A549 treated with dexamethasone at 1 μM for 4 hours (cell line): ENCODE measurements at places on chromosomes 4 and X. TPM values are rescaled to one million over a fixed set of nuclear protein-coding genes. Genes with fewer than 3 reads are reported as not detected.

NEK1 gene
- total RNA-seq, result 2.6 to 3.3 TPM (median 3.0 TPM) in 5 replicates

LRAT gene
- 0.07 to 0.11 TPM (median 0.08 TPM) in 3 of 5 replicates, not detected in the others for total RNA-seq

MEPE gene
- total RNA-seq, result not detected in 5 replicates

NWD2 gene
- total RNA-seq, result not detected in 5 replicates

UGT2A1 gene
- not detected in 5 replicates for total RNA-seq

VCX2 gene
- total RNA-seq, result not detected in 5 replicates

VSIG4 gene
- total RNA-seq, result not detected in 5 replicates

TAF1 gene
- 13.8 to 19.1 TPM (median 17.7 TPM) in 5 replicates for total RNA-seq

CLDN22 gene
- total RNA-seq, result not detected in 5 replicates

FAM149A gene
- total RNA-seq, result 1.3 to 2.1 TPM (median 1.6 TPM) in 5 replicates

MAGEC1 gene
- 0.03 to 0.05 TPM (median 0.04 TPM) in 4 of 5 replicates, not detected in the other for total RNA-seq

RIBC1 gene
- total RNA-seq, result 0.54 to 0.98 TPM (median 0.77 TPM) in 5 replicates

HS3ST1 gene
- 0.35 to 1.3 TPM (median 0.50 TPM) in 5 replicates for total RNA-seq

FAAH2 gene
- 0.06 to 0.19 TPM (median 0.16 TPM) in 5 replicates for total RNA-seq

SPINK2 gene
- 0.32 TPM in 1 of 5 replicates, not detected in the others for total RNA-seq

UPF3B gene
- total RNA-seq, result 16.8 to 21.3 TPM (median 17.5 TPM) in 5 replicates

CBLL2 gene
- total RNA-seq, result not detected in 5 replicates

UGT2B10 gene
- 0.05 TPM in 1 of 5 replicates, not detected in the others for total RNA-seq

AMOT gene
- 0.02 to 0.05 TPM (median 0.03 TPM) in 4 of 5 replicates, not detected in the other for total RNA-seq

EGF gene
- total RNA-seq, result 0.13 to 0.48 TPM (median 0.24 TPM) in 5 replicates

USP17L5 gene
- not detected in 5 replicates for total RNA-seq

SOX3 gene
- not detected in 5 replicates for total RNA-seq

WDR17 gene
- total RNA-seq, result 1.3 to 1.8 TPM (median 1.8 TPM) in 5 replicates

XG gene
- total RNA-seq, result not detected in 5 replicates

VGLL1 gene
- not detected in 5 replicates for total RNA-seq
